Large intestine (tissue), 12 donors: ENCODE measurements at places on chromosomes 7 and 10.

DNA sequence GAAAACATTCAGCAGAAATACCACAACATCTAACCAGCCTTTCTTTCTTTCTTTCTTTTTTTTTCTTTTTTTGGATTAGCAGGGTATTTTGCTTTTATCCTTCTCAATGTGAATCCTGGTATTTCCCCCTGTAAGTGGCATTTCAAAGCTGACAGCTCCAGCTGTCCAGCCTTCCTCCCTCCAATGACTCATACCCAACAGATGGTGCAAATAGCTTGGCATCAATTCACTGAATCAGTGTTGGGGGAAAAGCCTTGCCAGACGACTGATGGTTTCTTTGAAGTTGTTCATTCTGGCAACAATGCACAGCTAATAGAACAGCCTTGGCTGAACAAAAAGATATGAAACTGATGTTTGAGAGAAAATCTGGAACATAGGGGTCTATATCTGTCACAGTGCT, 316.8 kb upstream of the STEAP1 start:
- DNase-seq = no peak

DNA sequence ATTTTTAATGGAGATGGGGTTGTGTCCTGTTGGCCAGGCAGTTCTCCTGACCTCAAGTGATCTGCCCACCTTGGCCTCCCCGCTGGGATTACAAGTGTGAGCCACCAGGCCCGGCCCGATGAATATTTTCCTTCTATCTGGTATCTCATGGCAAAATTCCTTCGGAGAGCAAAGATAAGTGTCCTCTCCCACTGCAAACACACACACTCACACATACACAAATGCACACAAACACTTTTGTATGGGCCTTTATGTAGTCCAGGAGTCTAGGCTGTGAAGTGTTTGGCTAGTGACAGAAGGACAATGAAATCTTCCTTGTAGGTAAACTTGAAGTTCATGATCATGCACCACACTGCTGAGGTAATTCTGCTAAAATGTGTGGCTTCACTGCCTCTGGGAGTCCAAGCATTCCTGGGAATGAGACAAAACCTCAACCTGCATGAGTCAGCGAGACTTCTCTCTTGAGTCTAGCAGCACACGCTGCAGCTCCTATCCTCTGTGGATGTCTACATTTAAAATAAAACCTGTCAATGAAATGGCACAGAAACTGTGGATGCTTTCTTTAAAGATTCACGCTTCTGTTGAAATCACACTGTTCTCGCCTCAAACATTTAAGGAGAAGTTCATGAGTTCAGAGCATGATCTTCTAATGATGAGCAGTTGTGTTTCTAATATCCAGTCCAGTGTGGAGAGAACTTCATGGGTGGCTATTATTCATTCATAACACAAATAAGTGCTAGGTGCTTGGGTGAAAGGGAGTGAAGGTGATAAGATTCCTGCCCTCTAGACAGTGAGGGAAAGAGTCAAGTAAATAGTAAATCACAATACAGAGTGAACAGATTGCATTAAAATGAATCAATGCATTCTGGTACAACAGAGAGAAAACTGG, 96.5 kb downstream of the NRP1 start:
- DNase-seq = no peak

GRCh38 chr7:3244241-3244814, 56.7 kb upstream of the SDK1 start:
- DNase-seq = no peak

DNA sequence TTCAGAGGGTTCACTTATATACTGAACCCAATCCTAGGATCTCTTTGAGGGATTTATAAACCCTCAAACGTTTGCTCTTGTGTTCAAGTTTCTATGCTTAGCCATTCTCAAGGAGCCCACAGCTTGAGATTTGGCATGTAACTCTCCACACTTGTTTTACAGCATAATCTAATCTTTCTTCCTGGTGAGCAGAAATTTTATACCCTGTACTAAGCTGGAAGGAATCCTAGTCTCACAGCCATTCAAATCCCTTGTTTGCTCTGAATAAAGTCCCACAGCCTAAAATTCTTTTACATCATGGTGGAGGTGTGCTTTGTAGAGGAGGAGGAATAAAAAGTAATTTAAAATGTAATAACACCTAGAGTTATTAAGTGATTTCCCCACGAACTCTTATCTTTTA, 5.3 kb upstream of the AGR2 start:
- DNase-seq = no peak
